Prostate gland (tissue), 2 donors: ENCODE measurements at places on chromosomes 11 and 22. TPM values are rescaled to one million over a fixed set of nuclear protein-coding genes. Genes with fewer than 3 reads are reported as not detected.

- DNase-seq = no peak
Observed at GRCh38 chr11:762421-763072, 14.7 kb downstream of the GATD1 start.

DNA sequence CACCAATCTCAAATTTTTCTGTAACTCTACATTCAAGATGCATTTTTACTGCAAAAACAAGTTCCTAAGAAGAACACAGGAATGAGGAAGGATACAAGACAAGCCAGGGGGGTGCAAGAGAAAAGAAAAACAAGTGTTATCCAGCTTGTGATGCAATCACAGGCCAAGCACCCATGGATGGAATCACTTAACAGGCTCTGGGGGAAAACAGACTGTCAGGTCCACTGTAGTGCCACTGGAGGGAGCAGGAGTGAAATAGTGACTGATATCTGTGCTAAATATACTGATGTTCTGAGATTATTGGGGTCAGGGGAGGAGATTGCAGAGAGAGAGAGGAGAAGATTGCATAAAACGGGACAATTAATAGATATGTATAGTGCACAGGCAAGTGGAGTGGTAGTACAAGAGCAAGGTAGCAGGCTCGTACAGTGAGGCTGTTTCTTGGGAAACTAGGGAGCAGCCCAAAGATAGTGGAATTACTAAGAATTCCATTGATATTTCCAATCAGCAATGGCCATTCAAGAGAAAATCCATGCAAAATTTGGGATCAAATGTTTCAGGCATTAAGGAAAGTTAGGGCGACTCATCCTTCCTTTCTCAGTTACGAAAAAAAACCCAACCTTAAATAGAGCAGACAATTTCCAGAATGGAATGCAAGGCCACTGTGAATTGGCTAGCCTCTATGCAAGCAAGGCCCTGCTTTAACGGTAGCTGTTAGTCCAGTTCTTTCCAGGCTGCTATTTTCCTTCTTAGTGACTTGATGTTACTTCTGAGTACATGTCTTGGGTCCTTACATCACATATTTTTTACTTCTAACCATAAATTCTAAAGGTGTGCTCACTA lies 52.2 kb upstream of the CEP126 start:
- DNase-seq = no peak

- DNase-seq = no peak
Observed at GRCh38 chr22:30598986-30599385, 7.3 kb upstream of the PES1 start.

DNA sequence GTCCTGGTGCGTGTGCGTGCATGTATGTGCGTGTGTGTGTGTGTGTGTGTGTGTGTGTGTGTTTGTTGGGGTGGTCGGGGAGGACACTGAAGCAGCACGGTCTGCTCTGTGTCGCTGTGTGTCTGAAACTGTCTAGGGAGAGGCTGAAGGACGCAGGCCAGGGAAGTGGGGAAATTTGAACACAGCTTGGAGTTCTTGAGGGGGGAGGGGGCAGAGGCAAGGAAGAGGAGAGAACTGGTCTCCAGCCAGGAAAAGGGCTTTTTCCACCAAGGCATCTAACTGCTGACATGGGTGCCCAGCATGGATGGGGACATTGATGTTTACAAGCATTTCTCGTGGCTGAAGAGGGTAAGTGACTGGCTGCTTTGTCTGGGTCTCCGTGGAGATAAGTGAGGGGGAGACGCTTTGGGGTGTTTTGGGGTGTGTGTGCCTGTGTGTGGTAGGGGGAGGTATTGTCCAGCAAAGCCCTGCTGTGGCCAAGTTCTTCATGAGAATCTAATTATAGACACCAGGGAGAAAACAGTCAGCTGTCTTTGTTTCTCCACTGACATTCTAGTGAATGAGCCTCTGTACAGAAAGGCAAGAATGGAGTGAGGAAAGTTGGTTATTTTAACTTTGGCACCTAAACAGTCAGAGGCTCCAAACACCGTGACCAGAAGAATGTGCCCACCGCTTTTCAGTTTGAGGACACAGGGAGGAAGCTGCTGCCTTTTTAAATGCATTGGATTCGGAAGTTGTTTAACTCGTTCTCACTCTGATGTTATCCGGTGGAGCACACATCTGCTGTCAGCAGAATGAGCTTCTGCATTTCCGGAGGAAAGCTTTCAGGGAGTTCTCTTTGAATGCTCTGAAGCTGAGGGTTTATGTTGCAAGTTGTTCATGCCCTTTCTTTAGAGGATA lies 63.7 kb downstream of the PPFIBP2 start:
- peak; percentile 58 for DNase-seq

GRCh38 chr11:64027651-64028397 lies 7.9 kb upstream of the FLRT1 start:
- DNase-seq = no peak

- peak; percentile 28 for DNase-seq
Observed at GRCh38 chr22:48301421-48301820, 1526.3 kb downstream of the BRD1 start.

DNA sequence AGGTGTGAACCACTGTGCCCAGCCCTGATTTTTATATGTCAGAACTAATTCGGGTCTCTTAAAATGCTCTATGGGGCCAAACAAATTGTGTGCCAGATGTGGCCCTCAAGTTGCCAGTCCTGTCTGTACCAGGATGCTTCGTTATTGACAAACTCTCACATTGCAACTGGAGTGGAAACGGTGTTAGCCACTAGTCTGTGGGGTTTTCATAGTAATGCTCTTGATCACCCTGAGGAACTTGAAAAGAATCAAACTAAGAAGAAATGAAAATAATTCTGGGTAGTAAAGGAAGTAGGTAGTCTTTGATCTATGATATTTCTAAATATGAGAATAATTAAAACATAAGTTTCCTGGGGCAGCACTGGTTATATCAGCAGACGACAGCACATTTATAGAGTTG lies 67.3 kb upstream of the ADSL start:
- DNase-seq = no peak

DNA sequence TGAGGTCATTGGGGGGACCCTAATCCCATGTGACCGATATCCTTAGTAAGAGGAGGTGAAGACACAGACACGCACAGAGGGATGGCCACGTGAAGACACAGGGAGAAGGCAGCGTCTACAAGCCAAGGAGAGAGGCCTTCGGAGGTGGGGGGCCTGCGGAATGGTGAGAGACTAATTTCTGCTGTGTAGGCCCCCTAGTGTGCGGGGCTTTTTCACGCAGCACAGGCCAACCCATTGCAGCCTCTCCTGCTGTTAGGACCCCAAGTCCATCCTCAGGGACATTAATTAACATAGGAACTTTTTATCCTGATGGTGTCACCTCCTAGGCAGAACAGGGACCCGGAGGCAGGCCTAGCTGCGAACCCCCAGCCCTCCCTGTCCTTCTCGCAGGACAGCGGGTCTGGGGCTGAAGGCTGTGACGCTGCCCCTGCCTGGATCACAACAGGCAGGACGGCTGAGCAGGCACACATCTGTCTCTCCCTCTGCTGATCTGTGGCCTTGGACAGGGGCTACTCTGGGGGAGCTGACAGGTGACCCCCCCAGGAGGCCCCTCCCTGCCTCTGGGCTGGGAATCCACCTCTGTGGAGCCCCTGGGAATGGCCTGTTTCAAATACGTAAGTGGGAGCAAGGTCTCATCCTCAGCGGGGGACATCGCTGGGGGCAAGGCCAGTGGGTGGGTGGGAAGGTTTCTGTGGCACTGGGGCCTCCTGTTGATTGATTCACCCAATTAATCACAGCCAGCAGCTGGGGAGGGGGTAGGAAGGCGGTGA lies 7.9 kb downstream of the ASCL2 start:
- DNase-seq = no peak

DNA sequence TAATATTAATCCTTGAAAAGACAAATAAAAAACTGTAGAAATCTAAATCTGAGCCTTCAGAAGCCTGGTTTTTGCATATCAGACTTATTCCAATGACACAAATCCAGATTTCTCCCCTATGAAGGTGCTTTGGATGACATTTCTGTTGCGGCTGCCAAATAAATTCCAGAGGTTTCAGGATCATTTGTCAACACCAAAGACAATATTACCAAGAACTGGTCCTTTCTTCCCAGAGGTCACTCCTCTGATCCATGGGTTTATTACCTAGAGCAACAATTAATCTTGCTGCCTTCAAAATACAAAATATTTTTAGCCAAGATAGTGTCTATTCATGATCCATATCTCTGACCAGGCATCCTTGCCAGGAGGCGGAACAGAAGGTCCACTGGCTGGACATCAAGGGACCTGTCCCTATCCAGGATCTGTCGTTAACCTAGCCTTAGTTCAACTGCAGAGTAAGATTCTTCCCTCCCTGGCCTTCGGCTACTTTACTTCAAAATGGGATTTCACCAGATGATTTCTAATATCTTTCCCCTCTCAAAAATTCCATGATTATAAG lies 4.9 kb downstream of the CADM1 start:
- no peak for DNase-seq

- no peak for DNase-seq
Observed at GRCh38 chr22:26287382-26288225, 118.3 kb downstream of the SEZ6L start.

GRCh38 chr11:19742588-19743292 lies 30.1 kb downstream of the NAV2 start:
- DNase-seq = peak; percentile 80

DNA sequence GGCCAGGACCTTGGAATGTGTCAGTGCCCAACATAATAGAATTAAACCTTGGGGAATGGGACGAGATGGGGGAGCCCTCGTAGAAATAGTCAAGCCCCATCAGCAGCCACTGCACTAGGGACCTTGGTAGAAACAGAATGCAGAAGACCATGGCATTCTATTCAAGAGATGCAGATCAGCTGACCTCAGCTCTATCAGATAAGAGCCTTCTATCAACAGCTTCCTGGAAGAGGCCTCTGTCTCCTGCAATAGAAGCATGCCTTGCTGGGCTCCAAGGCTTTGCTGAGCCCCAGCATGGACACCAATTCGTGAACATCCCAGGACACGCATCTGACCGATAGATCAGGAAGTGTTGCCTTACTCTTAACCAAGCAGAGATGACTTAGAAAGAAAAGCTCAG lies 27.5 kb upstream of the FLI1 start:
- DNase-seq = no peak

- no peak for DNase-seq
Observed at GRCh38 chr11:110077831-110078325, 15.3 kb upstream of the ZC3H12C start.

DNA sequence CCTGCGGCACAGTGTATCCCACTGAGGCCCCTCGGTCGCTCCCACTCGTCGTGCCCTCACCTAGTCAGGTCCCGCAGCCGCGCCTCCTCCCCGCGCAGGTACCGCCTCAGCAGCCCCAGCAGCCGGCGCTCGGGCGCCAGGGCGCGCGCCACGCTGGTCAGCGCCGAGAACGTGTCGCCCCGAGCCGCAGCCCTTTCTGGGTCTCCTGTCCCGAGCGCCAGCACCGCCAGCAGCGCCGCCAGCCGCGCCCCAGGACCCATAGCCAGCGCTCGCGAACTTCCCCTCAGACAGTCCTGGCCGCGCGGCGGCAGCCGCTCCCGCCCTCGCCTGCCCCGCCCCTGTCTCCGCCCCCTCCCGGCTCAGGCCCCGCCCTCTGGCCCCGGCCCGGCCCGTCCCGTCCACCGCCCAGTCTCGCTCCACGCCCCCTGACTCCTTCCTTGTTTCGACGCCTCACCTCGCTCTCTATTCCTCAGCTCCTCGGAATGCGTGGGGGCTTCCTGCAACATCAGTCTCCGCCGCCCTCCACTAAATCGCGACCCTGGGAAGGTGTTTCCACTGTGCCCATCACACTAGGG lies at the start of gene P4HA3:
Gene P4HA3 (minus strand): TSS at position 289 of the 575 bp plus-strand sequence. CDS start 29 bp downstream, at position 260.
- peak; percentile 44 for DNase-seq

- no peak for DNase-seq
Observed at GRCh38 chr11:28632338-28632737, 524.1 kb downstream of the METTL15 start.

- DNase-seq = no peak
Observed at GRCh38 chr11:16211407-16211806, 144.9 kb downstream of the SOX6 start.

- DNase-seq = no peak
Observed at GRCh38 chr11:860234-861104, 17.8 kb downstream of the TSPAN4 start.

DNA sequence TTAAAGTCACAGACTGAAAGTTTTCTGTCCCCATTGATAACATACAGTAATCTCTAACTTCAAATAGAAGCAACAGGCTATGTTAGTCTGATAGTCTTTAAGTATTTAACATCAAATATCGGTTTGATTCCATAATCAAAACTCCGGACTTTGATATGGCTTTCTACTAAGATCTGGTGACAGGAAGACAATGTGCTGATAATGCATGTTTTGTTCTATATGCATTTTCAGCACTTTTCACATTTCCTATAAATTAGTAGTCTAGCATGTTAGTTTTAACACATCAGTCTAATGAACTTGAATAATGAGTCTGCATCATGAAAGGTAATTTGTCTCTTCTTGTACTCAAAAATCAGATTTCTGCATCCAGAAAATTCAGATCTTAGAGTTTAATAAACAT lies 252.7 kb downstream of the SBF2 start:
- no peak for DNase-seq

GRCh38 chr22:45587638-45588505 lies 83.8 kb upstream of the ATXN10 start:
- no peak for DNase-seq

DNA sequence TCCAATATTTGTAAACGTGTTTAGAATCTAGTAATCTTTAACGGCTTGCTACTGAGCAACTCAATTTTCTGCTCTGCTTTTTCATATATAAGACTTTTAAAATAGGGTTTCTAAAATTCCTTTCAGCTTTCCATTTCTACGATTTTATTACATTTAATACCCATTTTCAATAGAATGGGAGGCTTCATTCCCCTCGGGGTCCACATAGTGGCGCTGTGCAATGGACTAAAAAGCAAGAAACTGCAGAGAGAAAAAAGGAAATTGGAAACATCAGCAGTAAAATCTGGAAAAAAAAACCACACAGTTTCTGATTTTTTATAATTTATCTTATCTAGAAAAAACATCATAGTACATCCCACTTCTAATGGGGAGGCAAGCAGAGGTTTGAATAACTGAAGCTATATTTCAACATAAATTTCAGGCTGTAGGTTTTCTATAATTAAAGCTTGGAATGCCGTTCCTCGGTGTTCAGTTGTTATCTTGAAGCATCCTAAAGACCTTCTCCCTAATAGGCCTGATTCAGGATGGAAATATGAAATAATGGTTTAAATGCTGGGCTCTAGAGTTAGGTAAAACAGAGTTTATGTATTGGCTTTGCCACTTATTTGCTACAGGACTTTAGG lies 18.7 kb upstream of the JHY start:
- DNase-seq = no peak

The BCO2 gene
- 9.1 TPM for total RNA-seq

The TENM4 gene
- 6.8 TPM for total RNA-seq

The GNAZ gene
- 5.7 TPM for total RNA-seq

The APOC3 gene
- not detected for total RNA-seq

The BBS1 gene
- 106 TPM for total RNA-seq

The SYT13 gene
- total RNA-seq = 4.8 TPM

The LRP4 gene
- 8.6 TPM for total RNA-seq

The SLC17A6 gene
- total RNA-seq = not detected

The OR2AG1 gene
- total RNA-seq = not detected

The CBLIF gene
- total RNA-seq = not detected
